Activated T-cell treated with anti-CD3 and anti-CD28 coated beads, Interleukin-2, amount 50 U/mL, for 72 hours (primary cell): ENCODE measurements at places on chromosomes 7 and 10.

DNA sequence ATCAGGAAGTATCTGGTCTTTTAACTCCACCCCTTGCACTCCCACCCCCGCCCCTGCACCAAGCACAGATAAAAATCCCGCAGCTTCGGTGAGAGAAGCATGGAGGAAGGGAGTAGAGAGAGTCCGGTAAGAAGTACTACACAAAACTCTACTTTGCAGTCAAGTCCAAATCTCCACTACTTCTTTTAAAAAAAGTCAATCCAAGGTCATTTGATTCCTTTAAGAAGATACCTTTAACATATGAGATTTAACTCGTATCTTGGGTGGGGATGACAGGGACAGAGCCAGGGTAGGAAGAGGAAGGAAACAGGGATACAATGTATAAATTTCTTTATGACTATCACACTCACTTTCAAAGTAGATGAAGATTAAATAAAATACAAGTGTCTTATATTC is 132.1 kb downstream of the NRBF2 start:
- no peaks in the 10 kb centered on the region for H3K27me3 ChIP-seq
- H3K27ac ChIP-seq: peak overlapping the region; percentile 100
- H3K4me3 ChIP-seq: peak overlapping the region; percentile 96
- H3K36me3 ChIP-seq: peaks cover 13% of the 10 kb centered on the region
- H3K4me1 ChIP-seq: peaks cover 51% of the 10 kb centered on the region
- peak; percentile 27 for DNase-seq

GRCh38 chr10:37495415-37495814 is 362.0 kb downstream of the ZNF248 start:
- H3K27ac ChIP-seq: no peak overlapping the region
- no peak for DNase-seq
- no peaks in the 10 kb centered on the region for H3K27me3 ChIP-seq
- no peak overlapping the region for H3K4me3 ChIP-seq
- no peaks in the 10 kb centered on the region for H3K4me1 ChIP-seq
- no peaks in the 10 kb centered on the region for H3K36me3 ChIP-seq

DNA sequence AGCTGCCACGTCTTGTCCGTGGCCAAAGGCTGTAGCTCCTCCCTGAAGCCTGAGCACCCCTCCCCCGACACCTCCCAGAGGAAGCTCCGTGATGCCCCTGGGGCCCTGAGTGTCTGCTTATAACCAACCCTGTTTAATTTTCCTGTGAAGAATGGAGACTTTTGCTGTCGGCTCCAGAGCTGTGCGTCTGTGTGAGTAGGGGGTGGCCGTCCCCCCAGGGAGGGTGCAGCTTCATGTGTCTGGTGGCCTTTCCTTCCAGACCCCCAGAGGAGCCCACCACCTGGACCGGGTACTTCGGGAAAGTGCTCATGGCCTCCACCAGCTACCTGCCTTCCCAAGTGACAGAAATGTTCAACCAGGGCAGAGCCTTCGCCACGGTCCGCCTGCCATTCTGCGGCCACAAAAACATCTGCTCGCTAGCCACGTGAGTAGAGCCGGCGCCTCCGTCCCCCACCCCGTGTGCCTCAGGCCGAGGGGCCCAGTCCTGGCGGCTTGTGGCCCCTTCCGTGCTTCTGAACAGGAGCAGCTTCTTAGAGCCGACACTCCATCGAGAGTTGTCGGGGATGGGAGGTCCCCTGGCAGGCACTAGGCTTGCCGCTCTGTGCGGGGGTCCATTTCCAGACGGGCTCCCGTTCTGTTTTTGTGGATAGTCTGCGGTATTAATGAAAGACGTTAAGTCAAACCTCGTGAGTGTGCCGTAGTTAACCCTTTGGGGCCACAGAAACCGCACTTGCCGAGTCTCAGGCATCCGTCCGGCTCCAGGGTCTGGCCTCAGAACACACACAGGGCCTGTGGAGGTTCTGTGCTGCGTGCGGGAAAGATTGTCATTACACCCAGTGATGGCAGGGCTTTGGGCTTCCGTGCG is 37.1 kb downstream of the WIPI2 start:
- DNase-seq: no peak
- no peaks in the 10 kb centered on the region for H3K27me3 ChIP-seq
- peaks cover 22% of the 10 kb centered on the region for H3K4me1 ChIP-seq
- H3K4me3 ChIP-seq: no peak overlapping the region

DNA sequence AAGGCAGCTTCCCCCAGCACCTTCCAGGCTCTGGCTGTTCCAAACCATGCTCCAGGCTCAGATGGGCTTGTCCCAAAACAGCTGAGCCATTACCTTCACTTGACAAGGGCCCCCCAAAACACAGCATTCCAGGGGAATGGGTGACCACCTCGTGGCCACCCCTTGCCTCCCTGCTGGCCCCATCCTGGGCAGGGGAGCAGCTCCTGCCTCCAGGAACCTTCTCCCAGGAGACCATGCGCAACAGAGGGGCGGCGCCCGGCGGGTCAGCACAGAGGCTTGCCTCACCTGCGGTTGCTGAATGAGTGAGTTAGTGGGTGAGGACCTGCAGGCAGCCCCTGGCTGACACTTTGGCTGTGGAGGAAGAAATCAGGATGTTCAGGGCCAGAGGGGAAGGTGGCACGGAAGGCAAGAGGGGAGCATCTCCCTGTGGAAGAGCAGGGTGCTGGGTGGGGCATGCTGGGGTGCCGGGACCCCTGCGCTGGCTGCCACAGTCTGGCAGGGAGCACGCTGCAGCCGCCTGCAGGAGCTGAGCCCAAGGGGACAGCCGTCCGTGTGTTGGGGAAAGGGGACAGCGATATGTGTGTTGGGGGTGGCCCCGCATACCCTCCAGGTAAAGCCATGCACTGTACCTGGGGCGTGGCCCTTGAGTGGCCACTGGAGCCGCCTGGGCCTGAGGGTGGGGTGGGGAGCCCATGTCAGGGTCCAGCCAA is 54.7 kb downstream of the PWWP2B start:
- no peaks in the 10 kb centered on the region for H3K27me3 ChIP-seq
- H3K4me3 ChIP-seq: no peak overlapping the region
- H3K4me1 ChIP-seq: peaks cover 25% of the 10 kb centered on the region
- no peak overlapping the region for H3K27ac ChIP-seq
- no peaks in the 10 kb centered on the region for H3K36me3 ChIP-seq
- no peak for DNase-seq

DNA sequence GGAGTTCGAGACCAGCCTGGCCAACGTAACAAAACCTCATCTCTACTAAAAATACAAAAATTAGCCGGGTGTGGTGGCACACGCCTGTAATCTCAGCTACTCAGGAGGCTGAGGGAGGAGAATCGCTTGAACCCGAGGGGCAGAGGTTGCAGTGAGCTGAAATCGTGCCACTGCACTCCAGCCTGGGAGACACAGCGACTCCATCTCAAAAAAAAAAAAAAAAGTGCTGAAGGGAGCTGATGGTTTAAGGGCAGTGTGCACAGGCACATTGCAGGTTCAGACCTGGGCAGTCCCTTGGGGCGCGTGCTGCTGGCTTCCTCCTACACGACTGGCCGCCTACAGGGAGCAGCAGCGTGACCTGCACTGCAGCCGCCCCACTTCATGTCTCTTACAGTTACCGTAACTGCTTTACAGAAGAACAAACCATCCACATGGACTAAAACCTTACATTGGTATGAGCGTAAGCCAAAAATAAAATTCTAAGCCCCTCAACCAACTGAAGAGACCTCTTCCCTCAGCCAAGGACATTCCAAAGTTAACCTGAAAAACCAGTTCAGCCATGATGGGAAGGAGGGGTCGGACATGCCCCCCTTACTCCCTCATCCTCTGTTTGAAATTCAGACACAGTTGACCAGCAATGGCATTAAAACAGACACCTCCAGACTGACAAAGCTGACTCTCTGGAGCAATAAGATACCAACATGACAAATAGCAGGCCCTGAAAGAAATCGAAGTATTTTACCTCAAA is 262.2 kb downstream of the ZMYND11 start:
- no peak overlapping the region for H3K27ac ChIP-seq
- no peaks in the 10 kb centered on the region for H3K27me3 ChIP-seq
- H3K4me1 ChIP-seq: no peaks in the 10 kb centered on the region
- no peak for DNase-seq

- H3K27me3 ChIP-seq: no peaks in the 10 kb centered on the region
- H3K4me1 ChIP-seq: no peaks in the 10 kb centered on the region
- no peak overlapping the region for H3K27ac ChIP-seq
- no peaks in the 10 kb centered on the region for H3K36me3 ChIP-seq
- H3K4me3 ChIP-seq: no peak overlapping the region
- no peak for DNase-seq
These were observed 80.9 kb upstream of the VWC2 start for GRCh38 chr7:49692516-49692915.

DNA sequence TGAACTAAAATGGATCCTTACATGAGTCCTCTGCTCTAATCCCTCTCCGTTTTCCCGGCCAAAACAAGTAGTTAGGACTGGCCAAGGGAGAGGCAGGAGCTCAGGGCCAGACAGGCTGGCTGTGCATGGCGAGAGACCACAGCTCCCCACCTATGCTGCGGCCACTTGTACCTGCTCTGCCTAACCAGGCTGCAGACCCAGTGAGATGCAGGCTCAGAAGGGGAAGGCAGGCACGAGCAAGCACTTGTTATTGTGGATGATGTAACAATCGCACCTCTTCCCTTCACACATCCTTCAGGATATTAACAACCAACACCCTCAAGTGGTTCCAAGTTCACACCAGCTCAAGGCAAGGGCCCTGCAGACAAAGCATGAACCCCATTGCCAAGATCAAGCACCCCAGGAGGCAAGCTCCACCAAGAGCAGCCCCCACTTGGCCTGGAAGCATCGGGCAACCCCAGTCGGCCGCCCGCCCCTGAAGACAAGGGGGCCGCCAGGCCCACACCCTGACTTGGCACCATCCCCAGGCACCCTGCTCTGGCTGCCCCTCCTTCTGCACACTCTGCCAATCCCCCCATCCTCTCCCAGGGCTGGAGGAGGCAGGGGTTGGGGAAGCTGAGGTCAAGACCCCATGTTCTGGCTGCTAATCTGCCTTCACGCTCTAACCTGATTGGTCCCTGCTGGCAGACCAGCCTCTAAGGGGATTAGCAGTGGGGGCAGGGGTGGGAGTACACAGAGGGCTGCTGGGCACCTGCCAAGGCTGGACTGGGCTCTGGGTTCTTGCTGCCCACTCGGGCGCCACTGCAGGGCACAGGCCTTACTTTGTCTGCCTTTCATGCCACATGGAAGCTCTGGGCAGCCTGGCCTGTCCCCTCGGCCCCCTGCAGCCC is 111.3 kb downstream of the SLIT1 start:
- DNase-seq: no peak
- H3K4me3 ChIP-seq: no peak overlapping the region
- H3K27ac ChIP-seq: no peak overlapping the region
- peaks cover 5% of the 10 kb centered on the region for H3K4me1 ChIP-seq
- H3K36me3 ChIP-seq: peaks cover 2% of the 10 kb centered on the region

DNA sequence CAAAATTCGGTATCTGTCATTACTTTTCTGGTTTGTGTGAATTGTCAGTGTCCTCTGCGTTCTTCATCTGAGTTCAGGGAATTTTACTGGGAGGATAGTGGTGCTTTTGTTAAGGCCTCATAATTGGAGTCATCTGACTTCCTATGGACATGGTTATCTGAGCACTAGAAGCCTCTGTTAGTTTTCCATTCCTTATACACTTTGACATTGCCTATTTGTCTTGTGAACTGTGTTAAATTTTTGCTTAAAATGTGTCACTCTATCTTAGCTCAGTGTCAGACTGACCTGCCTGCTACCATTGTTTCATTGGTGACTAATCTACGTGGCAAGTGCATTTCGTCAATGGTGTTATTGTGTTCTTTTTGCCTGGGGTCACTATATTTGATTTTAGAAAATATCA is 253.3 kb downstream of the SEMA3A start:
- H3K4me1 ChIP-seq: no peaks in the 10 kb centered on the region
- no peak for DNase-seq
- no peaks in the 10 kb centered on the region for H3K36me3 ChIP-seq
- no peak overlapping the region for H3K4me3 ChIP-seq
- H3K27me3 ChIP-seq: no peaks in the 10 kb centered on the region

- H3K27me3 ChIP-seq: peaks cover 39% of the 10 kb centered on the region
- H3K36me3 ChIP-seq: no peaks in the 10 kb centered on the region
- no peak overlapping the region for H3K27ac ChIP-seq
- H3K4me3 ChIP-seq: no peak overlapping the region
- H3K4me1 ChIP-seq: peaks cover 13% of the 10 kb centered on the region
These were observed 2.1 kb upstream of the FLNC start for GRCh38 chr7:128827971-128828711.

DNA sequence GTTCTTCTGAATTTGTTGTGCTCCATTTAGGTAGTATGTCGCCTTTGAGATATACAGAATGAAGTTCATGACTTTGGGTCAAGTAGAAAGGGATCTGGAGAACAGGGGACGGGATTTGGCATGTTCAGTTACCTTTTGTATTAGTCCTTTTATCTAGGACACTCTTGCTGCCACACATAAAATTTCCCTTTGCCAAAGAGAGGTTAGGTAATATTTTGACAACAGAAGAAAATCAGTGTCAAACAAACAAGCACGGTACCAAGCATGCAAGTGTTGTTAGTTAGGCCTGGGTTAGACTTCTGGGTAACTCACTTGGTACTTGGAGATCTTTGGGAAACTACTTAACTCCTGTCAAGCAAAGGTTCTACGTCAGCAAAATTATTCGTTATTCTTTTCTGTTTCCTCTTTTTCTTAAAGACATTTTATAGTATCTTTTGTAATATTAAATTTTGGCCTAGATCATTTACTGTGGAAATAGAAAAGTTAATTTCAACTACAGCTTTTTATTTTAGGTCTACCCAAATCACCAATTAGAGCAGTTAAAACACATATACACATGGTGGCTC is 116.7 kb downstream of the PLXDC2 start:
- no peaks in the 10 kb centered on the region for H3K27me3 ChIP-seq
- no peaks in the 10 kb centered on the region for H3K36me3 ChIP-seq
- H3K4me3 ChIP-seq: no peak overlapping the region
- no peak overlapping the region for H3K27ac ChIP-seq

GRCh38 chr10:125266541-125266940 is 106.2 kb upstream of the CTBP2 start:
- H3K27ac ChIP-seq: no peak overlapping the region
- H3K36me3 ChIP-seq: peaks cover 3% of the 10 kb centered on the region
- H3K27me3 ChIP-seq: peaks cover 6% of the 10 kb centered on the region
- no peak overlapping the region for H3K4me3 ChIP-seq
- no peak for DNase-seq

GRCh38 chr7:157751406-157751805 is 414.6 kb downstream of the DNAJB6 start:
- DNase-seq: no peak
- no peak overlapping the region for H3K4me3 ChIP-seq
- no peaks in the 10 kb centered on the region for H3K36me3 ChIP-seq
- H3K27ac ChIP-seq: no peak overlapping the region
- no peaks in the 10 kb centered on the region for H3K4me1 ChIP-seq

DNA sequence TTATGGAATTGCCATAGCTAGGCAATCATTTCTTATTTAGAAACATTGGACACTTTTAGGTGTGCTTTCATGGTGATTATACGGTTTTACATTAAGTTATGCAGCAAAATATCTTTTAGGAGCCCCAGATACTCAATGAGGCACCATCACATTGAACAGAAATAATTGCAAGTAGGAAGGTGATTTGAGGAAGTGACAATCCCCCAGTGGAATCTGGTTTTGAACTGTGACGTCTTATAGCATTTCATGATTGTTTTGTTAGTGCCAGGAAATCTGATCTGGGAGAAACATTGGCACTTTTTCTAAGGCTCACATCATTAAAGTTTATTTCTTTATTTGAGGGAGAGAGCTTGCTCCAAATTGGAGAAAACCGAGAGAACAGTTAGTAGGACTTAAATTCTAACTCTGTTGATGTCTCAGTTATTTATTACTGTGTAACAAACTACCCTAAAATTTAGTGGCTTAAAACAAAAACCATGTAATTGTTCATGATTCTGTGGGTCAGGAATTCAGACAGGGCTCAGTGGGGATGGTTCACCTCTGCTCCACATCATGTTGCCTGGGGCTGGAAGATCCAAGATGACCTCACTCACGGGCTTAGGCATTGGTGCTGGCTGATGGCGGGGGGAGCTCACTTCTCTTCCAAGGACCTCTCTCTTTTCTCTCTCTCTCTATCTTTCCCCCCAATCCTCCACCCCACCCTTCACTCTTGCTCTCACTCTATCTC is 78.2 kb upstream of the STEAP1B start:
- H3K27ac ChIP-seq: no peak overlapping the region
- peaks cover 62% of the 10 kb centered on the region for H3K27me3 ChIP-seq
- H3K4me3 ChIP-seq: no peak overlapping the region
